ENCODE measurements at places on chromosomes 2 and 18.

- no peak for DNase-seq
- H3K27me3 ChIP-seq: no peaks in the 10 kb centered on the region
- no peak overlapping the region for H3K27ac ChIP-seq
- peaks cover 64% of the 10 kb centered on the region for H3K4me1 ChIP-seq
- no peaks in the 10 kb centered on the region for H3K36me3 ChIP-seq
- no peak overlapping the region for H3K4me3 ChIP-seq
Measured at GRCh38 chr2:128439031-128439790, 120.5 kb upstream of the HS6ST1 start.

DNA sequence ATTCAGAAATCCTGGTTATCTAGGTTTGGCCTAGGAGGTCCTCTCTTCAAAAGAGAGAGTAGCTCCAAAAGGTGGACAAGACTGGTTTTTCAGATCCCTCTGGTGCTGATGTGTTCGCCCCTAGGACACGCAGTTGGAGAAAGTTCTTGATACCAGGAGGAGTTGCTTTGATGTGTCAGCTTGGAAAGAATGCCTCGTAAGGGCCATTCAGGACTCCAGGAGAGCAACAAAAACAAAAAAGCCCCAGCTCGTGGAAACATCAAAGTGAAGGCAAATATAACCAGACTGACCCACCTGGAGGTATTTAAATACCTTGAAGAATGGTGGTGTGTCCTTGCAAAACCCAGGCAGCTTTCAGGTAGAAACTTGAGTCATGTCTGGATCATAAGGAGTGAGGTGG is 12.5 kb upstream of the LBH start:
- H3K4me3 ChIP-seq: no peak overlapping the region
- no peak for DNase-seq
- H3K27ac ChIP-seq: no peak overlapping the region
- no peaks in the 10 kb centered on the region for H3K36me3 ChIP-seq
- peaks cover 2% of the 10 kb centered on the region for H3K4me1 ChIP-seq

DNA sequence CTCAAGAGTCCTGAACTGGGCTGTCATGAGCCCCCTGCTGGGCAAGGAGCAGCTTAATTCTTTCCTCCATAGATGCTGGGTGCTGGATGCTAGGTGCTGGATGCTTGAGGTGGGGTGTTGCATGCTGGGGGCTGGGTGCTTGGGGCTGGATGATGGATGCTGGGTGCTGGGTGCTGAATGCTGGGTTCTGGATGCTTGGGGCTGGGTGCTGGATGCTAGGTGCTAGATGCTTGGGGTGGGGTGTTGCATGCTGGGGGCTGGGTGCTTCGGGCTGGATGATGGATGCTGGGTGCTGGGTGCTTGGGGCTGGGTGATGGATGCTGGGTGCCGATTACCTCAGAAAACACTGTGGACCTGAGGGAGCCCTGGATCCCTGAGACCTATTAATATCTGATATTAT is 837.7 kb downstream of the GALR1 start:
- H3K4me1 ChIP-seq: no peaks in the 10 kb centered on the region
- H3K36me3 ChIP-seq: no peaks in the 10 kb centered on the region
- no peaks in the 10 kb centered on the region for H3K27me3 ChIP-seq
- no peak overlapping the region for H3K27ac ChIP-seq

DNA sequence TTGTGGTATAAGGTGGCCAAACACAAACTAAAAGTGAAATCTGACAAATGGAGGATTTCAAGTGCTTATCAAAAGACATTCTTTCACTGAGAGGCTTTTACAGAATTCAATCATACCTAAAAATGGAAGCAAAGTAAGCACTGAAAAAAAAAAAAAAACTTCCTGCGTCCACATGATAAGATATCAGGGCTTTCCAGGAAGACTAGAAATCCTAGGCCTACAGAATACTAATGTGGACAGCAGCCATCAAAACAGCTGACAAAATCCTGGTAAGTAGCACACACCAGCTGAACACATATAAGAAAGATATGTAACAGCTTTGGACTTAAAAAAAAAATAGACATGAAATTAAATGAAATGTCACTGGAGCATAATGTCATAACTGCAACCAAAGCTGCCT is 178.2 kb downstream of the SUCLG1 start:
- no peaks in the 10 kb centered on the region for H3K27me3 ChIP-seq
- H3K27ac ChIP-seq: no peak overlapping the region
- no peaks in the 10 kb centered on the region for H3K36me3 ChIP-seq
- no peak for DNase-seq

DNA sequence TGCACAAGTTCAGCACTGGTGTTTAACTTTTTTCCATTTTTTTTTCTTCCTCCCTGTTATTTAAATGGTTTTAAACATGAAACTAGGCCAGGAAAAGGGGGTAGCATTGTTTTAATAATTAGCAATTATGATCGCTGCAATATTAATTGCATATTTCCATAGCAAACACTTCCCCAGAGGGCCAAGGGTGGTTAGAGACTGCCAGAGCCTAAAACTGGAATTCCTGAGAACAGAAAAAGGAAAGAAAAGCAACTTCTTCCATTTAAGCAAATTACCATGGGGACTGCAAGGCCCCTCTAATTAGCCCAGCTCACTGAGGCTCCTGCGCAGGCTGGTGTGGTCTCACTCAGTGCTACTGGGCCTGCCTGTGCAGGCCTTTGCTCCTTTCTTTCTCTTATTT is 201.5 kb downstream of the SMAD2 start:
- no peak for DNase-seq
- no peak overlapping the region for H3K4me3 ChIP-seq
- H3K27me3 ChIP-seq: peaks cover 13% of the 10 kb centered on the region

GRCh38 chr2:213149294-213149875 is 2.0 kb downstream of the IKZF2 start:
- no peaks in the 10 kb centered on the region for H3K36me3 ChIP-seq
- DNase-seq: no peak
- H3K27me3 ChIP-seq: no peaks in the 10 kb centered on the region
- H3K27ac ChIP-seq: peak overlapping the region; percentile 87

DNA sequence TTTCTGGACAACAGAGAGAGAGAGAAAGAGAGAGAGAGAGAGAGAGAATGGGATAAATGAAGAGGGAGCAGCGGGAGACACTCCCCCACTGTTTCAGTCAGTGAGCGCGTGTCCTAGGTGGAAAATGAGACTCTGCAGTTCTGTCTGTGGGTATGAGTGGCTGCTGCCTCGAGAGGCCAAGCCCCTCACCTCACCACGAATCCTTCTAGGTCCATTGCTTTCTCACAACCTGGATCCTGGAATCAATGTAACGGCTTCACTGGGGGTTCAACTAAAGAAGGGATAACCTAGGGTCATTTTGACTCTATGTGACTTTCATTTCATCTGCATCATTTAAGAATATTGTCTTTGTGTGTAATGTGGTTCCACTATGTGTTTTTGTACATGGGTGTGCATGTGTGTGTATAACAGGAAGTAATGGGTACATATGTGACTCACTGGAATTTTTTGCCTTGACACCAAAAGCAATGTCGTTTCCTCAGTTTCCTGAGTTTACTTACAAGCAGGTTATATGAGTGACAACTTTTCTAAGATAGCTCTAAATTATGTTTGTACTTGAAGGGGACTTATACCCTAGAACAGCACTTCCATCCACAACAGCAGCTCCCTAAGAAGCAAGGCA is 221.4 kb upstream of the TRIB2 start:
- no peak overlapping the region for H3K4me3 ChIP-seq
- no peaks in the 10 kb centered on the region for H3K36me3 ChIP-seq
- no peak overlapping the region for H3K27ac ChIP-seq
- H3K4me1 ChIP-seq: no peaks in the 10 kb centered on the region
- DNase-seq: no peak

DNA sequence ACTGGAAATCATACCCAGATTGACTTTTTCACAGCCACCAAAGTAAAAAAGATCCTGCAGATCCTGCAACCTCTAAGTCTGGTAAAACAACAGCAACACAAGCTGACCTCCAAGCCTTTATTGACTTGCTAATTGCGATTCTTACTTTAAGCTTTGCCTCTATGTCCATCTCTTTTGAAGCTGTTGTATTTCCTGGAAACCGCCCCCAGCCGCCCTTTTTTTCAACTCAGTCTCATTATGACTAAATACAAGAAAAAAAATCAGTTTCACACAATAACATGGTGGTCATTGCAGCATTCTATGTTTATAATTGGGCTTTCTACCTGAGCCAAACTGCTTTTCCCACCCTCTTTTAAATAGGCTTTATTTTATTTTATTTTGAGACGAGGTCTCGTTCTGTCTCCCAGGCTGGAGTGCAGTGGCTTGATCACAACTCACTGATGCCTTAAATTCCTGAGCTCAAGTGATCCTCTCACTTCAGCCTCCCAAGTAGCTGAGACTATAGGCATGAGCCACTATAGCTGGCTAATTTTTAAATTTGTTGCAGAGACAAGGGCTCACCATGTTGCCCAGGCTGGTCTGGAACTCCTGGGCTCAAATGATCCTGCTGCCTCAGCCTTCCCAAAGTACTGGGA is 76.2 kb downstream of the MOGAT1 start:
- no peak for DNase-seq
- peaks cover 5% of the 10 kb centered on the region for H3K4me1 ChIP-seq
- no peaks in the 10 kb centered on the region for H3K36me3 ChIP-seq
- no peak overlapping the region for H3K27ac ChIP-seq
- no peak overlapping the region for H3K4me3 ChIP-seq
- H3K27me3 ChIP-seq: no peaks in the 10 kb centered on the region
